GM13977 (cell line): ENCODE measurements at places on chromosomes 11 and 22.

GRCh38 chr11:120404495-120404894 lies 68.3 kb downstream of the ARHGEF12 start:
- DNase-seq = no peak

DNA sequence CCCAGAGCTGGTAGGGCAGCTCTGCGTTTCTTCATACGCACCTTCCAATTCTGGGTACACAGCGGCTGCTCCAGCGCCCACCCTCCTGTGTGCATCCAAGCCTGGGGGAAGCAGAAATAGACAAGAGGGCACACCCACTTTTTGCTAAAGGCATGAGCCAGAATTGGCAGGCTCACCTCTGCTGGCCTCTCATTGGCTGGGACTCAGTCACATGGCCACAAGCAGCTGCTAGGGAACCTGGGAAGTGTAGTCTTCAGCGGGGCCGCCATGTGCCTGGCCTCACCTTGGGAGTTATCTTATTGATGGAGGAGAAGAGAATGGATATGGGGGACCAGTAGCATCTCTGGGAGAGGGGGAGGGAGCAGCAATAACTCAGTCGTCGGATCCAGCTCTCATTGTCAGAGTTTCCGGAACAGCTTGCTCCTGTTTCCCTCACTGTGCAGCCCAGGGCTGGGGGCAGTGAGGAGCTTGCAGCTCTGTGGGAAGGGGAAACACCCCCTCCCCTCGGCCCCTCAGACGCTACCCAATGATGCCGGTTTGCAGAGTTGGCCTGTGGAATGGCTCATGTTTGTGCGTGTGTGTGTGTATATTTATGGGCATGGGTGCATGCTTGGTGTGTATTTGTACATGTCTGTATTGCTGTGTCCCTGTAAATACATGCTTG lies 11.8 kb upstream of the MIEF1 start:
- peak; percentile 94 for DNase-seq

- no peak for DNase-seq
These were observed 26.3 kb upstream of the GNB1L start for GRCh38 chr22:19880786-19881569.

DNA sequence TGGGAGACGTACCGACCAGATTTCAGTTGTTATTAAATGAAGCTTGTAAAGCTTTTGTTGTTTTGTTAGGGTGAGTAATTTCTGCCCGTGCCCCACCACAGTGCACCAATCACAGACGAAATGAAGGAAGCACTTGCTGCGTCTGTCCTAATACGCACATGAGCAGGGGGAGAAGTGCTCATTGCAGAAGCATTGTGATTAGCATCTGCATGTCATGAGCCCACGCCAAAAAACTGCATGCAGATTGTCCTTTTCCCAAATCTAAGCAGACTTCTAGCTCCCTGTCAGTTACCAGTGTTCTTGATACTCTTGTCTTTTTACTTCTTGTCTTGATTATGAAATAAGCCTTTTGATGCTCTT lies 15.5 kb downstream of the RBX1 start:
- no peak for DNase-seq

DNA sequence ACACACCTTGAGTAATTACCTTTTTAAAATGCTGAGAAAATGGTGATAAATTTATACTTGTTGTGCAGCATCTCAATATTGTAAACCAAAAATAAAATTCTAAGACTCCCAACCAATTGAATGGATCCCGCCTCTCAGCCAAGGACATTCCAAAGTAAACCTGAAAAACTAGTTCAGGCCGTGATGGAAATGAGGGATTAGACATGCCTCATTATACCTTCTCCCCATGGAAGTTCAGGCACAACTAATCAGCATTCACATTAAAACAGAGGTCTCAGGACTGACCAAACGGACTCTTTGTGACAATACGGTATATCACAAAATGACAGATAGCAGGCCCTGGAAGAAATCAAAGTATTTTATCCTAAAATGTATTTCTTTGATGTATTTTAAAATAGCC lies 907.4 kb upstream of the RAG2 start:
- DNase-seq = no peak
